ENCODE measurements at places on chromosomes 16 and 17.

GRCh38 chr17:82160075-82160474 is 52.6 kb downstream of the CCDC57 start:
- DNase-seq: no peak

GRCh38 chr17:8075081-8075480 is 12.4 kb downstream of the ALOX12B start:
- no peak for DNase-seq

DNA sequence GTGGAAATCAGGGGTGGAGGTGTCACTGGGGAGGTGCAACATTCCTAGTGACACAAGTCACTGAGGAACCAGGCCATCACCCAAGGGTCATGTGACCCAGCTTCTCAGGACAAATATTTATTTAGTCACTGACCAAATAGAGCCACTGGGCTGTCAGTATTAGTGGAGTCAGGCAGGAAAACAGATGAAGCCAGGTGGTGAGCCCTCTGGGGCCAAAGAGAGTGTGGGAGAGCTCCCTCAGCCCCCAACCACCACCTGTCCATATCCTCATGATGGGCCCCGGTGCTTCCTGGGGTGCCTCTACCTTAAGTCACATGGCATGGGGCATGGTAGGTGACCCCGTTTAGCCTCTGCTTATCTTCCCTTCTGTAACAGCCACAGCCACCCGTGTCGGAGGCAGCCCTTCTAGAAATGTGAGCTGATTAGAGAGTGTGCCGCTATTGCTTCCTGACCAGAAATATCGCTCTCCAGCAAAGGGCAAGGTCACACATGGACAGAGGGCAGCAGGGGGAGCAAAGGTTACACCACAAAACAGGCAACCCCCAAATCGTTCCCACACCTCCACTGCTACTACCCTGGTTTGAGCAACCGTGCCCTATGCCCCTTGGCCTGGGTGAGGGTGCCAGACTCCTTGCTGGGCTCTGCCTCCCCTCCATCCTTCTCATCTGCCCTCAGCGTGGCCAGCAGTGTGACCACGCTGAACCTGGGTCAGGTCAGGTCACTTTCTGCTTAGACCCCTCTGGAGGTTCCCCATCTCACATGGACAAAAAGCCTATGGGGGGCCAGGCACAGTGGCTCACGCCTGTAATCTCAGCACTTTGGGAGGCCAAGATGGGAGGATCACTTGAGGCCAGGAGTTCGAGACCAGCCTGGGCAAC is 8.6 kb upstream of the AKTIP start:
- peak; percentile 92 for DNase-seq

- no peak for DNase-seq
Observed at GRCh38 chr17:8047769-8048110, 8.9 kb downstream of the ALOX15B start.

DNA sequence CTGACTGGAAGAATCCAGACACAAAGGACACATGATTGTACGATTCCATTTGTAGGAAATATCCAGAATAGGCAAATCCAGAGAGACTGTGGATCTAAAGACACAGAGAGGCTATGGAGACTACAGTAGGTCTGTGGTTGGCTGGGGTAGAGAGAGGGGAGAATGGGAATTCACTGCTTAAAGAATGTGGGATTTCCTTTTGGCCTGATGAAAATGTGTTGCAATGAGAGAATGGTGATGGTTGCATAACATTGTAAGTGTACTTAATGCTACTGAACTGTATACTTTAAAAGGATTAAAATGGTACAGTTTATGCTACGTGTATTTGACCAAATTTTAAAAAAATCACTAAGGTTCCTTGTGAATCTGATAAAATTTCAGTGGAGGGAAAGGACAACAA is 62.1 kb downstream of the GPRC5B start:
- DNase-seq: no peak

DNA sequence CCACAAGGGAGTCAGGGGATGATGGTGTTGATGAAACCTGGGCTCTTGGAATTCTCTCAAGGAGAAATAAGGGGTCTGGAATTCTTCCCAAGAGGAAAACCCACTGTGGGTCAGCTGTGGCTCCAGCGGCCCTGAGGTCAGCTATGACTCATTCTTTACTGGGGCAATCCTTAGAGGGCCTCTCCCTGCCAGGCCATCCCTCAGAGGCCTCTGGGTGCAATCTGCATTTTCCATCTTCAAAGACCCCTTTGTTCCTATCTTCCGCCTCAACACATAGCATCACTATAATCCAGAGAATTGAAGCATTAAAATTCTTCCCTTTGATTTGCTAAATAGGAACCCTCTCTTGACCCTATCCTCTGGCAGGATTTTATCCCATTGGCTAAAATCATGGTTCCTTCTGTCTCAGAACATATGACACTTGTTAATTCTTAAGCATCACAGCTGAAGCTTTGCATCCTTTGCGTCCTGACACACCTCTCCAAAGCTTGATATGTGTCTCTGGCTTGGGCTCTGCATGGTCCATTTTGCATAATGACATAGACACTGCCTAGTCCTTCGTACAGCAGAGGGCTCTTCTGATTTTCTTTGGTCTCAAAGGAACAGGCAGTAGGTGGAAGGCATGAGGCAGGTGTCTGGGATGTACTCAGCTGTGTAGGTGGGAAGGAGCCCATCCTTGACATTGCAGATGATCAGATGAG is 4.4 kb upstream of the KRT37 start:
- no peak for DNase-seq

DNA sequence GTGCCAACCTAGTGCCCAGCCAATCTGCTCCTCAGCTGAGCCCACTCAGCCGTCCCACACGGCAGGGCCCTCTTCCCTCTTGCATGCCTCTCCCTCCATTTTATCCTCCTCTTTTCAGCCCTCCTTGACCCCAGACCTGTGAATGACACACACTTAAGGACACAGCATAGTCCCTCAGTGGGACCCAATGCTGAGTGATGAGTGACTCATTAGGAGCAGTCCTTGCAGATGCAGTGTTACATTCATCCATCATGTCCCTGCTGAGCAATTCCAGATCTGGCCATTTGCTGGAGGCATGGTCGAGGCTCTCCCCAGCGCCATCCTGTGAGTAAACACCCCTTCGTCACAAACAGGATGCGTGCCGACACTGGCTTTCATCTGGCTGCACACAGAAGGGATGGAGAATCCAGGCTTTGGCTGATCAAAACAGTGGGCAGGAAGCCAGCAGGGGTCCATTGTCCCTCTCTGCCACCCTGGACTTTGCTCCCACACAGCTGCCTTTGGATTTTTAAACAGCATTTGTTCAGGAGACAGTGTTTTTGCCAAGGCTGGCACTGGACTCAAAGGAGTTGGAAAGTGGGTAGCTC is 122.6 kb downstream of the AXIN2 start:
- no peak for DNase-seq

GRCh38 chr16:87459027-87459426 is 33.8 kb downstream of the ZCCHC14 start:
- no peak for DNase-seq

DNA sequence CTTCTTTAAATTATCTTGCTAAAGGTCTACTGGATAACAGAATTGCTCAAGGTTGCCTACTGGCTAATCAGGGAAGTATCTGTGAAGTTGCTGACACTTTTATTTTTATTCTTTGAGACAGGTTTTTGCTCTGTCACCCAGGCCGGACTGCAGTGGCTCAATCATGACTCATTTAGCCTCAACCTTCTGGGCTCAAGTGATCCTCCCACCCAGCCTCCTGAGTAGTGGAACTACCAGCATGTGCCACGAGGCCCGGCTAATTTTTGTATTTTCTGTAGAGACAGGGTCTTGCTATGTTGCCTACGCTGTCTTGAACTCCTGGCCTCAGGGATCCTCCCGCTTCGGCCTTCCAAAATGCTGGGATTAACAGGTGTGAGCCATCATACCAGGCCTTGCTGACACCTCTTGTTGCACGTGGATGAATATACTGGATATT is 43.1 kb downstream of the GLG1 start:
- no peak for DNase-seq

- DNase-seq: no peak
Observed at GRCh38 chr17:71724339-71724738, 396.5 kb upstream of the SOX9 start.

DNA sequence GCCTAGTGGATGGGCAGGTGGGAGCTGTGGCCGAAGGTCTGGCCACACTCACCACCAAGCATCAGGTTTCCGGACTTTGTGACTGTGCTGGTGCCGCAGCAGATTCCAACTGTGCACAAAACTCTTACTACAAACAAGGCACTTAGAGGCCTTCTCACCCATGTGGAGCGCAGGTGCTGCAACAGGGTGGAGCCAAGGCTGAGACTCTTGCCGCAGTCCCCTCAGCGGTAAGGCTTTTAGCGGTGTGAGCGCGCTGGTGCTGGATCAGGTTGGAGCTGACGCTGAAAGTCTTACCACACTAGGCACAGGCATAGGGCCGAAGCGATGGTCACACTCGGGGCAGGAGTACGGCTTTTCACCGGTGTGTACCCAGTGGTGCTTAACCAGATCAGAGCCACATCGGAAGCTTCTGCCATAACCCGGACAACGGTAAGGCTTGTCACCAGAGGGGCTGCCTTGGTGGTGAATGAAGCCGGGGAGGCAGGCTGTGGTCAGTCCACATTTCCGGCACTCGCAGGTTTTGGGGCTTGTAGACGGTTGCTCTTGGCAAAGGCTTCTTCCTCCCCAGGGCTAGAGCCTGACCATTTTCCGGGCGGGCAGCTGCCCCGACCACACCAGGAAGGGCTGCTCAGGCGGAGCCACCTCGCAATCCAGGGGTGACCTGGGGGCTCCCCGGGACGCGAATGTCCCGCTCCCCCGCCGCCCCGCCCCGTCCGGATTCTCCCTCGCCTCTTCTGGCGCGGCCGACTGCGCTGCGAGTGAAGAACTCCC is 1.0 kb upstream of the ARMC5 start:
- peak; percentile 75 for DNase-seq

DNA sequence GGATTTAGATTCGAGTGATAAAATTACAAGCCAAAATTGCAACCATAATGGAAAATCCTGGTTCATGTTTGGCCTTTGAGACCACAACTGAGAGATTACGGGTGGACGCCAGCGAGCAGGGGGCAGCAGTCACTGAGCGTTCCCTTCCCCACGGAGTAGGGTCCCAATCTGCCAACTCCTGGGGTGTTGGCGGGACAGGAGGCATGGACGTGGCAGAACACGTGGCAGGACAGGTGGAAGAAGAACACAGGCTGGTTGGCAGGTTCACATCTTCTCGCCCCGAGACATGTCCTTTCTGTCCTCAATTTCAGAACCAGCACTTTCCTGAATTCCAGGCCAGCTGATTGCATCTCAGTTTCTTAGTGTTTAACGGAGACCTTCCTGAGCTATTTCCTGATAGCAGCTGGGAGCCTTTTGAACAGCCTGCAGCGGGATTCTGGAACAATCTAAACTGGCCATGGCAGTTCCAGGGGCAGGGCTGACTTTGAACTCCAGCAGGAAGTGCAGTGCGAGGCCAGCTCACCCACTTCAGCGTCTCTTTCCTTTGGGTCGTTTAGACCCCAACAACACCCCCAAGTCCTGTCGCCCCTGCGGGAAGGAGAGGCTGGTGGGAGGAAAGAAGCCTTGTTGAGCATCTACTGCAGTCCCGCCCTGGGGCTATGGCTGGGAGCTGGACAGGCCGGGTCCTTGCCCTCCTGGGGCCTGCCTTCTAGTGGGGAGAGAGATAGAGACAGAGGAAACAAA is 159.1 kb upstream of the FOXF1 start:
- DNase-seq: no peak

DNA sequence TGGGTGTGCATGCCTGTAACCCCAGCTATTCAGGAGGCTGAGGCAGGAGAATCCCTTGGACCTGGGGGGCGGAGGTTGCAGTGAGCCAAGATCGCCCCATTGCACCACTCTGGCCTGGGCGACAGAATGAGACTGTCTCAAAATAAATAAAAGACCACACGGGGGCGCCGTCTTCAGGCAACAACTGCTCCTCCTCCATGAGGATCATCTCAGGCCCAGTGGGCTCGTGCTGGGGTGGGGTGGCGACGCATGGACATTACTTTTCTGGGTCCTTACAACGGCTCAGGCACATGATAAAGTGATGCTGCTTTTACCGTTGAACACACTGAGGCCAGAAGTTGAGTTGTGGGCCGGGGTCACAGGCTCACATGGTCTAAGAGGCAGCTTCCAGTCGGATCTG is 56.2 kb downstream of the PRMT7 start:
- DNase-seq: peak; percentile 66

- no peak for DNase-seq
Observed at GRCh38 chr17:67212231-67212630, 32.8 kb downstream of the HELZ start.

DNA sequence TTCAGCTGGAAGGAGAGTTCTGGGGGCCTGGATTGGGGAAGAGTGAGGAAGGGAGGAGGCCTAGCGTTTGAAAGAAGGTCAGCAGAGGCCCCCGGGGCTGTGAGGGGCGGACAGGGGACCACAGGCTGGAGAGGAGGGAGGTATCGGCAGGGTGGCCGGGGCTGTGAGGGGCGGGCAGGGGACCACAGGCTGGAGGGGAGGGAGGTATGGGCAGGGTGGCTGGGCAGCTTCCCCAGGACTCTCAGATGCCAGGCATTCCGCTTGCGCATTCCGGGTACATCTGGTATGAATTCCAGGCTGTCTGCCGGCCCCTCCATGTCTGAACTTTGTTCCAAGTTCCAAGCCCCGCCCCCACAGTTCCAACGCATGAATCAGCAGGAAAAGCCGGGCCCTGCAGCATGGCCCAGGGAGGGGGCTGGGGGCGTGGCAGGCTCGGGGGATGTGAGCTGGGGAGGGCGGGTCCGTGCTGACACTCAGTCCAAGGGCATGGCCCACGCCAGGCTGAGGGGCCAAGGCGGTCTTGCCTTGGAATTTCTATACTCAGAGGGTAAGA is 4.3 kb upstream of the TLCD2 start:
- peak; percentile 100 for DNase-seq

GRCh38 chr16:66146798-66147197 is 219.7 kb upstream of the CDH5 start:
- no peak for DNase-seq

DNA sequence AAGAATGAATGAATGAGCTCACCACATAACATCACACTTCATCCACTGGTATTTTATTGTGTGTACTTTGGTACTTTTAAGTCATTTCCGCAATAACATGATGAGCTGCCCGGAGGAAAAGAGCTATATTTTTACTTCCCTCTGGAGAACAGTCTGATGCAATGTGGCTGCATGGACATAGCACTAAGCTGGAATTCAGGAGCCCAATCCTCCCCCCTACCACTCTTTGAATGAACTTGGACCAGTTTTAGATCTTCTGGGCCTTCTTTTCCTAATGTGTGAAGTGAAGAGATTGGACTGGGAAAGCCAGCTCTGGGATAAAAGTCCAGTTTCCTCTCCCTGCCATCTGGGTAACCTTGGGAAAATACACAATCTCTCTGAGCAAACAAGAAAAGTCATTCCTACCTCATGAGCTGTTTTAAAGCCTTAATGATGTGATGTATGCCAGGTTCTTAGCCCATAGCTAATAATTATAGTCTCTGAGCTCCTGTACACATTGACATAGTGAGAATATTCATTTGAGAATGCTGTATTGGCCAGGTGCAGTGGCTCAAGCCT is 79.3 kb downstream of the ABCC12 start:
- no peak for DNase-seq

GRCh38 chr16:74575807-74576643 is 30.9 kb downstream of the GLG1 start:
- no peak for DNase-seq

- no peak for DNase-seq
Observed at GRCh38 chr16:23303685-23304084, 1.6 kb downstream of the SCNN1B start.

GRCh38 chr16:70576431-70577255 is 53.0 kb downstream of the SF3B3 start:
- DNase-seq: no peak

GRCh38 chr16:19265380-19265930 is 20.1 kb upstream of the CLEC19A start:
- DNase-seq: no peak

All from Caco-2 (cell line).